ENCODE measurements at places on chromosomes 2 and 18.

- DNase-seq: no peak
Measured at GRCh38 chr2:20507166-20507692, 60.4 kb downstream of the RHOB start.

DNA sequence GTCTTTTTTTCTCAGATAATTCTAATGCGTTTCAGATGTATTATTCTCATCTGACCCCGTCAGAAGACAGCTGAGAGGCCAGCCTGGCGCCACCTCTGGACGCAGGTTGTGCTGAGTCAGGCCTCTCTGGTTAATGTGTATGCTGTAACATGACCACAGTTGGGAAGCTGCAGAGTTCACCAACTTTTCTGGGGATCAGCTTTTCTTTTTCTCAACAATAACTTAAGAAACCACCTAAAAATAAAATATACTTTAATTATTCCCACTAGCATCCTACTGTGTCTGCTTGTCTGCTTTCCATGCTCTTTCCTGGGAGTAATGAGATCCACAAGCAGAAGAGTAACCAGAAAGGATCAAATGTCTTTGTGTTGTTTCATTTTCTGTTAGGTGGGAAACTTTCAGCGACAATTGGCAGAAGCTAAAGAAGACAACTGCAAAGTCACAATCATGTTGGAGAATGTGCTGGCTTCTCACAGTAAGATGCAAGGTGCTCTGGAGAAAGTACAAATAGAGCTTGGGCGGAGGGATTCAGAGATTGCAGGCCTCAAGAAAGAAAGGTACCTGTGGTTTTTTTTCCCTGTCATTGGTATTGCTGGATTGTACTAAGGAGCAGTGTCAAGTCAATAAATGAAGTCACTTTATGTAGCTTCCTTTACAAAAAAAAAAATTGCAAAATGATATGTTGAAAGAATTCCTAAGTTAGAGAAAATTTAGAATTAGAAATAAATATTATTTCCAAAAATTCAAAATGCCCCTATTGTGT lies 79.8 kb downstream of the CCDC150 start:
- no peak for DNase-seq

DNA sequence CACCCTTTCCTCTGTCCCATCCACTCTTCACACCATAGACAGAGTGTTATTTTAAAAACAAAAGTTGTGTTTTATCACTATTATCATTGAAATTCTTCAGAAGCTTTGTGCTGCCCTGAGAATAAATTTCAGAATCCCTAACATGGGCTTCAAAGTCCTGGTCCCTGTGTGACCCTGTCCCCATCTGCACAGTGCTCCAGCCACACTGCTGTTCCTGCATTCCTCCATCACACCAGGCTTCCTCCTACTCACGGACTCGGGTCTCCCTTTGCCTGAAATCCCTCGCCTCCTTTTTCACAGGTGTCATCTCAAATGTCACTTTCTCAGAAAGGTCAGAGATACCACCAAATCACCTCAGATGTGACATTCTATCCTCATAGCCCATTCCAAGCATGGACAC lies 8.2 kb upstream of the DTNA start:
- DNase-seq: no peak

DNA sequence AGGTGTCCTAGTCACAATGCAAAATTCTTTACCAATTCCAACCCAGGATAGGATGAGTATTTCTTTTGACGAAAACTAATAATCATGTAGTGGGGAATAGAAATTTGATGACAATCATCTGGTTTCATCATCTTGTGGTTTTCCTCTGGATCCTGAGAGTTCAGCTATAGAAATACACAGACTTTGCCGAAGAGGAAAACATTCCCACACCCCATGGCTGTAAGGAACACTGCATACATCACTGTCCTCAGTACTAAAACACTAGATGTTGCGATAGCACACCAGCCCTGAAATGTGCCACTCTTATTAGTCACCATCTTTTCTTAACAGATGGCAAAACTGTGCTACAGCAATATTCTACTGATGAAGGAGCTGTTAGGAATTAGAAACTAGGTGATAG lies 29.4 kb downstream of the CERKL start:
- no peak for DNase-seq

GRCh38 chr2:27946530-27947060 lies 56.1 kb downstream of the BABAM2 start:
- no peak for DNase-seq

GRCh38 chr2:127175751-127176354 lies 44.2 kb downstream of the CYP27C1 start:
- no peak for DNase-seq

- DNase-seq: no peak
Measured at GRCh38 chr2:222307978-222308730, 9.4 kb upstream of the PAX3 start.

DNA sequence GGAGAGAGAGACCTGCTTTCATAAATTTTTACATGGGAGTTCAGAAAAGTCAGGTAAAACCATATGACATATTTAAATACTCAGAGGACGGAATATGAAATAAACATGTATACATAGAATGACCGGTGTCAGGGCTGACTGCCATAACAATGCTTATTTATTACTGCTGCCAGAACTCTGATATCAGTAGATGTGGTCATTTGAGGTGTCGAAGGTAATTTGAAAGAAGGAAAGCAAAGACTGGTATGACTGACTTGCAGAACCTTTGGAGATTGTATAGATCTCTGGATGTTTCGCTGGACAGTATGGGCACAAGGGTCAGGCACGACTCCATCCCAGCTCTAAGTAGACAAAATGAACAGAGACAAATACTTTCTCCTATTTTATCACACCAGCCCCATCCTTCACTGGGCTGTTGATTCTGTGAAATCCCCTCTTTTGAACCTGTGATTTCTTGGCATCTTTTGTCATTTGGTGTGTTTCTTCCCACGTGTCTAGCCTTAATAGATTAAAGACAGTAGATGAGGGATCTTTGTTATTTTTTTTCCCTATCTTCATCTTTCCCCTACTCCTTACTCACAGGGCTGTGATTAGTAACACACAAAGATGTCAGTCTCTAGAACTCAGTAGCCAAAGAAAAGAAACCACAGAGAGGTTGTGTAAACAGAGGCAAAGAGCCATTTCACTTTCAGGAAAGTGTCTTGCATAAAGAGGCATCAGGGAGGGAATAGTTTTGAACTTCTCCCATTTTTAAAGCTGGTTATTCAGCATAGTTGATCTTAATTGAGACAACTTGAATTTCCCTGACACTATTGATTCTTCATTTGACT lies 61.6 kb downstream of the ICOS start:
- no peak for DNase-seq

DNA sequence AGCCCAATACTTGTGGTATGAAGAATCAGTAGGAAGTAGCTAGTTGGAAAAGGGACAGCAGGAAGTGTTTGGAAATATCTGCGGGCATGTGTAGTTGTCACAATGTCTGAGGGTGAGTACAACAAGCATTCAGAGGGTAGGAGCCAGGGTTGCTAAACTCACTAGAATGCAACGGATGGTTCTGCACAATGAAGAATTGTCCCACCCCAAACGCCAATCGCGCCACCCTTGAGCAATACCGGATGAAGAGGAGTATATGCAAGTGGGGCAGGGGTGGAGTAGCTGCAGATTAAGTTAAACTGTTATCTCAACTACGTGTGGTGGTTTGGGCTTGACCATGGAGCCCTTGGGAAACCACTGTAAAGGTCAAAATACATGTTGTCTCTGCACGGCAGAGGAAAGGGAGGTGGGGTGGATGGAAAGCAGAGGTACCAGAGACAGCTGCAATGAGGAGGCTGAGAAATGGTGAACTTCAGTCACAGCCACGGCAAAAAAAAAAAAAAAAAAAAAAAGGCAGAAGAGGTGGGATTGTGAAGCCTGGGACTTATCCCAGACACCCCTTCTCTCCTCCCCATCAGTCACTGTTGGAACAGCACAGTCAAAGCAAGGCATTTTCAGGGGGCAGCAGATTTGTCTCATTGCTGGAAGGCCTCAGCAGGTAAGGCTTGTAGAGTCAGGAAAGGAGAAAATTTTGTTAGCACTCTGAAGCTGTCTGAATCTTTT lies 5.2 kb downstream of the CCL20 start:
- no peak for DNase-seq

GRCh38 chr2:85255456-85255812 lies 72.4 kb downstream of the TGOLN2 start:
- no peak for DNase-seq

- DNase-seq: no peak
Measured at GRCh38 chr2:71361631-71362030, 30.0 kb downstream of the ZNF638 start.

DNA sequence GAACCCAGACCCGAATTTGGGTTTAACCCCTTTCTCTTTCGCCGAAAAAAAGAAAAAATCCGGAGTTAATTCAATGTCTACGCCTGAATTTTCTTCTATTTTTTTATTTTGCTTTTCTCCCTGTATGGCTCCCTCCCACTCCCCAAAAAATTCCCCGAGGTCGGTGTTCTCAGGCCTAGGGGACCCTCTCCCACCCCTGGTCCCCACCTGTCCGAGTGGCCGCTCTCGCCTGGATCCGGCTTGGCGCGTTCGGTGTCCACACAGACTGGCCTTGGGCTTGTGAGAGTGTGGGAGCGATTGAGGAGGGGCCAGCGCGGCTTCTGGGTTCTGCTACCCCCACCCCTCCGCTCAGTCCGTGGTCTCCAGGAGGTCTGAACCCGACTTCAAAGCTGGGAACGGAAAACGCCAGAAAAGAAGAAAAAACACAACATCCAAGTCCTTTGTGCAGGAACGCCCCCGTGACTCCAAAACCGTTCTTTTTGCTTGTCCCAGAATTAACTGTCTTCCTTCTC lies 5.7 kb upstream of the EN1 start:
- DNase-seq: no peak

DNA sequence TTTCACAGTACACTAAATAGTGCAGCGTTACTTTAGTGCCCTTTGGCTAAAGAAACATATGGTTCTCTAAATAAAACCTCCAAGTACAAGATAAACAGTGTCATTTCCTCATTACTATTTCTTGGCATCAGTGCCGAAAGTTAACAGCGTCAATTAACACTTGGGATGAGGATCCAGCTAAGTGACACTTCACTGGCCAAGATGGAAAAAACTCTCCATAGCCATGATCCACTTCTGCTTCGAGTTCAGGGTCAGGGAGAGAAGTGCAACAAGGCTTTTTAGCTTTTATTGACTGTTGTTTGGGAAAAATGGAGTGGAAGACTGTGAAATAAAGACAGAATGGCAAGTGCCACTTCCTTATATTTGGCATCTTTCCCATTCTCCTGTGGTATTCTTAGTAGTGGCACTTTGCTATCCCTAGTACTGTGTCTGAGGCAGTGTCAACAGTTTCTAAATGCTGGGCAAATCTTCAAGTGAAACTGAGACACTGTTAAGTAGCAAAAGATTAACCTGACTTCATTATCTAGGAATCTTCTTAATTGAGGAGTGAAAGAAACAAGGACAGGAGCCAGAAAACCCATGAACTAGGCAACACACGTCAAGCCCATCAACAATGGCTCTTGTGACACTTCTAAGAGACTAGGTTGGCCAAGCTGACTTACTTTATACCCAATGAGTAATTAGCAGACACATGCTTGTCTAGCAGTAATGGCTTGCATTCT lies 222.5 kb upstream of the SESTD1 start:
- DNase-seq: no peak

- no peak for DNase-seq
Measured at GRCh38 chr2:106708209-106708608, 177.8 kb downstream of the ST6GAL2 start.

DNA sequence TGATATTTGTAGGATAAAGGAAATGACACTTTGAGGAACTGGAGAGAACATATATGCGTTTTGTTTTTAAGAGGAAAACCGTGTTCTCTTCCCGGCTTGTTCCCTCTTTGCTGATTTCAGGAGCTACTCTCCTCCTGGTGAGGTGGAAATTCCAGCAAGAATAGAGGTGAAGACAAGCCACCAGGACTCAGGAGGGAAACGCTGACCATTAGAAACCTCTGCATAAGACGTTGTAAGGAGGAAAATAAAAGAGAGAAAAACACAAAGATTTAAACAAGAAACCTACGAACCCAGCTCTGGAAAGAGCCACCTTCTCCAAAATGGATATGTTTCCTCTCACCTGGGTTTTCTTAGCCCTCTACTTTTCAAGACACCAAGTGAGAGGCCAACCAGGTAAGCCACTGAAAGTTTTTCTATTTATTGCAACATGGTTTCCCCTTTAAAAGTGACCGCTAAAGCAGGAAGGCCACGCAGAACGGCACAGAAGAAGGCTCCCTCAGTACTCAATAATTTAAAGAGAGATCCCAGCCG lies 735 bp downstream of the NRP2 start:
- no peak for DNase-seq

Data from D341Med (cell line).